Smooth muscle cell of the coronary artery (primary cell): ENCODE measurements at places on chromosomes 4 and X. TPM values are rescaled to one million over a fixed set of nuclear protein-coding genes. Genes with fewer than 3 reads are reported as not detected.

Gene YY2
- 1.1 and 1.3 TPM in 2 replicates for total RNA-seq

Gene BEND2
- total RNA-seq = not detected in 2 replicates

Gene BST1
- 11.1 and 16.8 TPM in 2 replicates for total RNA-seq

Gene CSAG2
- total RNA-seq = not detected in 2 replicates

Gene PHOX2B
- total RNA-seq = not detected in 2 replicates

Gene TMPRSS11D
- not detected in 2 replicates for total RNA-seq
